Activated CD4-positive, alpha-beta T cell treated with anti-CD3 and anti-CD28 coated beads, Interleukin-2, Interleukin-4, amounts not matched to agents 100 ng/mL and 50 ng/mL, durations not matched to agents 16 hours and 8 hours (primary cell): ENCODE measurements at places on chromosomes 11 and 22.

GRCh38 chr22:22214819-22215329, 29.7 kb upstream of the VPREB1 start:
- DNase-seq = no peak

- DNase-seq = no peak
These were observed 1.5 kb downstream of the MICAL3 start for GRCh38 chr22:18022876-18023275.

DNA sequence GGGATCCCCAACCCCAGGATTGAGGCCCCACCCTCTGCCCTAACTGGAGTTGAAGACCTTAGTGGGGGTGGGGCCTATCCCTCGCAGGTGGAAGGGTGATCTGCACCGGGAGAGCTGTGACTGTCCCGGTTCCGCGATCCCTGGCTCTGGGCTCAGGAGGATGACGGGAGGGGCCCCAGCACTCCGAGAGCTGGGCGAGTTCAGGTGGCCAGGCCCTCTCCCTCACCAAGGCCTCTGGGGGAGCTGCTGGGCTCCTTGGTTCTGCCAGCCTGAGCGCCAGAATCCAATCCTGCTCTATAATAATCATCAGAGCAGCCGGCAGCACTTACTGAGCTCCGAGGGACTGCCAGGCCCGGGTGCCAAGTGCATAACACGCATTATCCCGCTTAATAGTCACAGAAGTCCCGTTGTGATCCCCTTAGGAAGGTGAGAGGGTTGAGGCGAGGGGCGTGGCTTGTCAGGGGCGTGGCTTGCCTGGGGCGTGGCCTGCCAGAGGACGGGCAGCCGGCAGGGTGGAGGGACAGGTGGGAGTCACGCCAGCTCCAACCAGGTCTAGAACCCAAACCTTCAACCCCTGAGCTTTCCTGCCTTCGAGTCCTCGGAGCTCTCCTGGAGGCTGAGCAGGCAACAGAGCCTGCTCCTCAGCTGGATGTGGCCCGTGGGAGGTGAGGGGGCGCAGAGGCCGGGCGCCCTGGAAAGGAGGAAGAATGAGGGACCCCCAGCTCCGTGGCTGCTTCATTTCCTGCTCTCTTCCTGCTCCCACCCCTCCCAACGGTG, 7.3 kb upstream of the SYT7 start:
- peak; percentile 23 for DNase-seq

GRCh38 chr22:47569389-47570299, 807.2 kb downstream of the TBC1D22A start:
- no peak for DNase-seq

- no peak for DNase-seq
These were observed 137.5 kb downstream of the FAM76B start for GRCh38 chr11:95652002-95652472.

DNA sequence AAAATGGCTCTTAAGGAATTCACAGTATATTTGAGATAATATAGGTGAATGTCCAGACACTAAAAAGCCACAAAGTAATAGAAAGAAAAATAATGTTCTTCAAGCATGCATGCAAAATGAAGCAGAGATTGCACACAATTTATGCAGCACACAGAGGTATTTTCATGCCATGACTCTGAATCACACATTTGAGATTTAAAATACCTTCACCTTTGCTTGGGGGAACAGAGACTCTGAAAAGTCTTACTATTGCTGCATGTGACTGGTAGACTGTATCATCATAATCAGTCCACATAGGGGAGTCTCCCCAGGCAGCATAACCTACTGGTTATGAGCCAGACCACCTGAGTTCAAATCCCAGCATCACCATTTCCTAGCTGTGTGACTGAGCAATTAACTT, 96.2 kb downstream of the RCN1 start:
- no peak for DNase-seq

- DNase-seq = no peak
These were observed 55.1 kb upstream of the SYT9 start for GRCh38 chr11:7196396-7197146.

DNA sequence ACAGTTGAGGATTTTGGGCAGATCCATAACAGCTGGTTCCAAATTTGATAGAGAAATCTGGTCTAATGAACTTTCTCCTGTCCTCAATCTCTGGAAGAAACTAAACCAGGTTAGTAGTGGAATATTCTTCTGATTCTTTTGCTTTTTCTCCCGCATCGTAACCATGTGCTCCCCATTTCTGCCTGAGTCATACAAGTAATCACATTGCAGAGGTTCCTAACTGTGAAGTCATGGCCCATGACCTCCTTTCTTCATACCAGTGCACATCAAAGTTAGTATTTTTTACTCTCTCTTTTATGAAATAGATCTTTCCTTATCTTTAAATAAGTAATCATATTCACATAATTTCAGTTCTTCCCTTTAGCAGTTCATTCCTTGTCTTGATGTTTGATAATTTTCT, 249.0 kb downstream of the DYNC2H1 start:
- DNase-seq = no peak

DNA sequence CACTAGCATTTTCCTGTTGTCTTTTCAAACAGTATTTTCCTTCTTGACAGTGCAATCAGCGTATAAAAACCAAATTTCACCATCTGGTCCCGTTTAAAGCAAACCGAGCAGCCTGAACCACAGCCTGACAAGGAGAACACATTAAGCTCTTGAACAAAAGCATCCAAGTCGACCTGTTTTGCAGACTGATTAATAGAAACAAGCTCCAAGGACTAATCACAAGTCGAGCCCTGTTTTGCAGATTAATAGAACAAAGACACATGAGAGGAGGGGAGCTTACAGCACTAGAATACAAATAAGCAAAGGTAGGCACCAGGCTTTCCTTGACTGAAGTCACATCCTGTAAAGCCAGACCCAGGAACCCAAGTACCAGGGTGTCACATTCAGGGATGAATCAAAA, 104.8 kb downstream of the MPPED2 start:
- DNase-seq = no peak

DNA sequence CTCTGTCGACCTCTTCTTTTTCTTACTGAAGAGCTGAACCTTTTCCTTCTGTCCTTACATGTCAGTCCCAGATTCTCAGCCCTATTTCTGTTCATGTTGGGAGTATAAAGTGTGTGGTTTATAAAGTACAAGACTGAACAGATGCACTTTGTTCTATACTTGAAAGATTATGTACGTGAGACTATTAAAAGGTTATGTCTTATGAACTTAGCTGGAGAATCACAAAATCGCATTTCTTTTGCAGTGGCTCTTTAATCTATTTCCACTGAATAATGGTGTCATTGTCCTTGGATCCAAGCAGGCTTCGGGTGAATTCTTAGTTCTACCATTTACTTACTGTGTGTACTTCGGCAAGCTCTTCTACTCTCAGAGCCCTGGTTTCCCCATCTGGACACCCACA, 558.4 kb downstream of the TMEM135 start:
- DNase-seq = no peak

- DNase-seq = no peak
These were observed 8.6 kb upstream of the IGLL5 start for GRCh38 chr22:22878801-22879674.

GRCh38 chr22:43481568-43482317, 69.9 kb downstream of the MPPED1 start:
- peak; percentile 9 for DNase-seq

GRCh38 chr22:27474711-27475547, 326.6 kb downstream of the MN1 start:
- DNase-seq = no peak

- no peak for DNase-seq
These were observed 6.0 kb downstream of the HOATZ start for GRCh38 chr11:111520560-111520959.

- no peak for DNase-seq
These were observed 36.9 kb downstream of the BDNF start for GRCh38 chr11:27663326-27663725.

DNA sequence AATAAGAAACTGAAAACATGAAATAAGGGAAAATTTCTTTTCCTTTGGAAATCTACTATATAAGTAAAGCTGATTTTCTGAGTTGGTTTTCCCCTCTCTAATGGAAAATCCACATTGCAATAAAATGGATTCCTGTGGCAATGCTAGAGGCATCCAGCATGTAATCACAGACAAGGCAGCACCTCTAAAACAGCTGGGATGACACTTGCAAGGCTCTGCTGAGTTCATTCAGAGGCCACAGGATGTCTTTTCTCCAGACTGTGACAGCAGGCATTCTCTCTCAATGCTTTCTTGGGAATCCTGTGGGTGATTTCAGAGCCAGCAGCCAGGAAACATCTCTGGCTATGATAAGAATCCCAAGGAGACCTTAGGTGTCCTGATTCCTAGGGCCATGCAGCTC, 201.3 kb upstream of the BLID start:
- no peak for DNase-seq
